NCI-H187 treated with DMSO at 0.1 percent for 48 hours (cell line): ENCODE measurements at places on chromosomes 11 and 22.

GRCh38 chr11:126436209-126436755 is 80.8 kb downstream of the ST3GAL4 start:
- no peak for DNase-seq

- DNase-seq, result no peak
These were observed 44.8 kb upstream of the ARHGAP20 start for GRCh38 chr11:110757066-110757465.

DNA sequence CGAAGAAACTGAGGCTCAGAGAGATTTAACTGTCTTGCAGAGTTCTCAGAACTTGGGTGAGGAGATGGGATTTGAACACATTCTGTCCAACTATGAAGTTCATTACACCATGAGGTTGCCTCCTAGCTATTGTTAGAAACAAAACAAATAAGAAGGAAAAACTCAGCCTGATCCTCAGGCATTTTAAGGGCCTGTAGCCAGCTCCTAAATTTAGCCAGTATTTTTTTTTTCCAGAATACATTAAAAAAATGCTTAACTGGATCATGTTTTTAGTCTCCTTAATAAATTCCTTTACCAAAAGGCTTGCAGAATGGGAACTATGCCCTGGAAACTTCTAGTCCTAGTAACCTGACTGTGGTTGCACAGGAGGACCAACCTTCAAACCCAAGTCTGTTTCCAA is 212.0 kb downstream of the CSNK2A3 start:
- DNase-seq, result no peak

DNA sequence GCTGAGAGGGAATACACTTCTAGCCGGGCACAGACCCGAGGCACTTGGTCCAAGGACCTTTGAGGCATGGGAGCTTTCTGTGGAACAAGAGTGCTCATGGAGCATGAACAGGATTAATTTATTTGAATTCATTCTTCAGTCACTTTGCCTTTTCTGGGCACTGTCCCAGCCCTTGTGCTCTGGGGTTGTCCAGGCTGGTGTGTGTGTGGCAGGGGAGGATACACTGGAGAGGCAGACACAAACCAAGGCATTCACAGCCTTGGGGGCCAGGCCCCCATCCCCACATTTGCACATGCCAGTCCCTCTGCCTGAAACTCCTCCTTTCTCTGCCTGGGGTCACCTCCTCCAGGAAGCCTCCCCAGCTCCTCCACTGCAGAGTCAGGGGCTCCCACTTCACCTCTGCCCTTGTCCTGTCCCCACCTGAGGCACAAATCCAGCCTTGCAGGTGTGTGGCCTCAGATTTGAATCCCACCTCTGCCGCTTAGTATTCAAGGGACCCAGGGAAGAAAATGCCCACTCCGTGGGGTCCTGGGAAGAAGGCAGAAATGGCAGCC is 55.5 kb downstream of the MYO7A start:
- no peak for DNase-seq
